ENCODE measurements at places on chromosomes 5 and 9. TPM values are rescaled to one million over a fixed set of nuclear protein-coding genes. Genes with fewer than 3 reads are reported as not detected.

LHX3 gene
- not detected for total RNA-seq

CFAP90 gene
- total RNA-seq, result not detected

RBM22 gene
- 24.9 TPM for total RNA-seq

TAF11L10 gene
- total RNA-seq, result not detected

PDE6A gene
- total RNA-seq, result not detected

CCL21 gene
- total RNA-seq, result not detected

SPATA31A3 gene
- total RNA-seq, result not detected

BTNL3 gene
- not detected for total RNA-seq

HTR1A gene
- total RNA-seq, result not detected

TAS2R1 gene
- not detected for total RNA-seq

HDHD3 gene
- 15.5 TPM for total RNA-seq

CDH9 gene
- total RNA-seq, result not detected

KCNN2 gene
- 0.37 TPM for total RNA-seq

SLC26A2 gene
- 16.5 TPM for total RNA-seq

CD14 gene
- total RNA-seq, result 0.11 TPM

NR6A1 gene
- 1.3 TPM for total RNA-seq

CXCL14 gene
- 0.22 TPM for total RNA-seq

HSPB3 gene
- total RNA-seq, result 1.8 TPM

CCNI2 gene
- not detected for total RNA-seq

UBE2QL1 gene
- total RNA-seq, result 0.11 TPM

OGN gene
- total RNA-seq, result 0.33 TPM

SPINK13 gene
- 0.37 TPM for total RNA-seq

CPLANE1 gene
- total RNA-seq, result 21.0 TPM

PRR16 gene
- total RNA-seq, result 5.9 TPM

SPATA6L gene
- 1.1 TPM for total RNA-seq

TCF7 gene
- 0.37 TPM for total RNA-seq

NAIF1 gene
- total RNA-seq, result 11.1 TPM

GPX8 gene
- 126 TPM for total RNA-seq

UBE2D2 gene
- total RNA-seq, result 46.5 TPM

PTPRD gene
- total RNA-seq, result 8.9 TPM

DPYSL3 gene
- total RNA-seq, result 120 TPM

EGFLAM gene
- 0.75 TPM for total RNA-seq

SNX30 gene
- 15.6 TPM for total RNA-seq

EPB41L4B gene
- 0.12 TPM for total RNA-seq

MCC gene
- total RNA-seq, result 19.0 TPM

PHAX gene
- total RNA-seq, result 71.1 TPM

SLCO6A1 gene
- total RNA-seq, result not detected

QRFP gene
- total RNA-seq, result not detected

ZFP2 gene
- 0.22 TPM for total RNA-seq

LCN2 gene
- total RNA-seq, result not detected

GLIPR2 gene
- total RNA-seq, result 83.1 TPM

TMEM203 gene
- 37.1 TPM for total RNA-seq

OSMR gene
- total RNA-seq, result 59.1 TPM

FCN2 gene
- total RNA-seq, result not detected

All from uterine smooth muscle cell (primary cell).